ENCODE measurements at places on chromosomes 5 and 9.

DNA sequence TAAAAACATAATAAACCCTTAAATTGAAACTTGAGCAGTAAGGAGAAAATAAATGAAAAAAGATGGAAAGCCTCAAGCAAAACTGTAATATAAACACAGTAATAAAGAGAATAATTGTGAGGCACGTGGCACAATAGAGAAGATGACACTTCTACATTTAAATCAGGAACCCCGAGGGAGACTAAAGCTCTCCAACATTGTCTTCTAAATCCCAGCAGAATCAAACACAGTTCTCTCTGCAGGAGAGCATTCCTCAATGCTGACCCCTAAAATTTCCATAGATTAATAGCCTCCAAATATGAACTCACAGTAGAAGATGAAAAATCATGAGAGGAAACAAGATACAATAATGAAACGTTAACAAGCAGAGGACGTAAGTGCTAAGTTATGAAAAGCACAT is 721.2 kb upstream of the COX7C start:
- DNase-seq = no peak

DNA sequence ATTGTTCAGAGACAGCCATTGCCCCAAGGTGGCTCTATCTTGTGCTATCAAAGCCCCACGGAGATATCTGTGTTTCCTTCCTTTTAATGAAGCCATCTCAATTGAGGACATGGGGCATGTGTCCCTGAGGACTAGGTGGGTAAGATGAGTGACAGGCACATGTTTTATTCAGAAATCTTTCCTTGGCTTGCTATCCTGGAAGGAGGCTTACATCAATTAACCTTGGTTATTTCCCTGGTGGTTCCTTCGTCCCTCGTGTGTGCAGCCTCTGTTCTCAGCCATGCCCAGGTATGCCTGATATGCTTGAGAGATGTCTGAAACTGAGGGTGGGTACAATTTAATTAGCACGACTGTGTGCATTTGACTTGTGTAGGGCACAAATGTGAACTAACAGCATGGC is 102.2 kb upstream of the TUT7 start:
- DNase-seq = no peak

- DNase-seq = peak; percentile 82
Observed at GRCh38 chr9:96655198-96655851, at the start of gene PRXL2C. TSS of gene PRXL2C (minus strand) at chr9:96655317. CDS start at chr9:96655281, 36 bp downstream.

GRCh38 chr9:129145316-129145715 is 32.7 kb downstream of the IER5L start:
- no peak for DNase-seq

DNA sequence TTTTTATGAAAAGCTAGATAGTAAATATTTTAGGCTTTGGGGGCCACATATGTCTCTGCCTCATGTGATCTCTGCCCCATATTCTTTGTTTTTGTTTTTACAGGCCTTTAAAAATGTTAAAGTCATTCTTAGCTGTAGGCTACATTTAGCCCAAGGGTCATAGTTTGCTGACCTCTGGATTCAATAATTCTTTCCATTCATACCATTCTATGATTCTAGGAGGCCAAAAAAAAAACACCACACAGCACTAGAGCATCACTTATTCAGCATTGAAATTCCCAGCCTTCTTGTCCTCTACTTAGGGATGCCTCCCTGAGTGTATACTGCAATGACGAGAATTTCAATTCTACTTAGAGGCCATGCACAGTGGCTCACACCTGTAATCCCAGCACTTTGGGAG is 17.0 kb downstream of the PTCD2 start:
- no peak for DNase-seq

- no peak for DNase-seq
Observed at GRCh38 chr5:165808335-165808734, 2302.9 kb downstream of the MAT2B start.

- no peak for DNase-seq
Observed at GRCh38 chr9:122265149-122265915, 650 bp downstream of the MRRF start.

GRCh38 chr5:96338091-96338490 is 95.0 kb downstream of the PCSK1 start:
- no peak for DNase-seq

- DNase-seq = no peak
Observed at GRCh38 chr5:170628691-170629565, 125.1 kb downstream of the KCNIP1 start.

GRCh38 chr5:6193310-6193709 is 185.0 kb downstream of the MED10 start:
- DNase-seq = no peak

- DNase-seq = no peak
Observed at GRCh38 chr9:135615666-135616618, 23.4 kb downstream of the GLT6D1 start.
